Muscle of leg (tissue), 16 donors: ENCODE measurements at places on chromosomes 4 and X. TPM values are rescaled to one million over a fixed set of nuclear protein-coding genes. Genes with fewer than 3 reads are reported as not detected.
A peak's percentile ranks its signal among the peaks of the same experiment; 100 is the strongest.

CDS1 gene
- 0.27 TPM for total RNA-seq

DNA sequence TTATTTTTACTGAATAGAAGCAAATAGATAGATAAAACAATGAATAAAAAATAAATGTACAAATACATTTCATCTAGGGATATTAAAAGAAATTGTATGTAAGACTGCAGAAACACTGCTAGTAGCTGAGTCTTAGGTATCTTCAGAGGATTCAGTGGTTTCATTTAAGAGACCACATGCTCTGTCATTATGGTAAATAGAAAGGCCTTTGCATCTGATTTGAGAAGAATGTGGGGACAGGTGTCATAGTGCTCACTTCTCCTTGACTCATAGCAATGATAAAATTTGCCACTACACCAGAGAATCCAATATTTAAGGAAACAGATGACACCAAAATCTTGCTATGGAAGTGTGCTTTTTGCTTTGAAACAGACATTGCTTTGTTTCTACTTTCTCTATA lies 59.8 kb upstream of the PPP1R2C start:
- no peaks in the 10 kb centered on the region for H3K4me1 ChIP-seq
- no peaks in the 10 kb centered on the region for H3K27me3 ChIP-seq
- no peak overlapping the region for H3K4me3 ChIP-seq
- H3K36me3 ChIP-seq: no peaks in the 10 kb centered on the region
- no peak overlapping the region for H3K27ac ChIP-seq

- H3K4me3 ChIP-seq: no peak overlapping the region
- no peaks in the 10 kb centered on the region for H3K4me1 ChIP-seq
- H3K36me3 ChIP-seq: no peaks in the 10 kb centered on the region
- no peak overlapping the region for H3K27ac ChIP-seq
- H3K27me3 ChIP-seq: peaks cover 3% of the 10 kb centered on the region
- no peak for DNase-seq
These were observed 21.2 kb upstream of the MID2 start for GRCh38 chrX:107804427-107804826.

- no peak overlapping the region for H3K4me3 ChIP-seq
- peak; percentile 53 for DNase-seq
- H3K4me1 ChIP-seq: no peaks in the 10 kb centered on the region
- H3K27ac ChIP-seq: peak overlapping the region; percentile 39
These were observed 125.9 kb downstream of the FRYL start for GRCh38 chr4:48654015-48654664.

GRCh38 chrX:19972984-19973383 lies 17.9 kb downstream of the BCLAF3 start:
- H3K27ac ChIP-seq: no peak overlapping the region
- no peaks in the 10 kb centered on the region for H3K36me3 ChIP-seq
- no peak for DNase-seq
- no peak overlapping the region for H3K4me3 ChIP-seq
